ENCODE measurements at places on chromosomes 4 and X.

DNA sequence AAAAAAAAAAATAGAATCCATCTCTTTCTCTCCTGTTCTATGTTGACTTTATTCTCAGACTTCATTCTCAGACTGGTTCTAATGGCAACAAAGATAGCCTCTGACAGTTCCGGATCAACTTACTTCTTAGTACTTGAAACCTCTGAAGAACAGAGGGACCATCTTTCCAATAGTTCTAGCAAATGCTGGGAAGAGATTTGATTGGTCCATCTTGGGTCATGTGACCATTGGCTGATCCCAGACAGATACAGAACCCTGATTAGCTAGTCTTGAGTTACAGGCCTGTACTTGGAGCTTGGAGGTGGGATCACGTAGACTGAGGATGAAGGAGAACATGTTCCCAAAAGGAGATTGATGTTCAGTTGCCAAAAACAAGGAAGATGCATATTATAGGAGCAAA is 66.9 kb upstream of the STIM2 start:
- DNase-seq, result no peak

DNA sequence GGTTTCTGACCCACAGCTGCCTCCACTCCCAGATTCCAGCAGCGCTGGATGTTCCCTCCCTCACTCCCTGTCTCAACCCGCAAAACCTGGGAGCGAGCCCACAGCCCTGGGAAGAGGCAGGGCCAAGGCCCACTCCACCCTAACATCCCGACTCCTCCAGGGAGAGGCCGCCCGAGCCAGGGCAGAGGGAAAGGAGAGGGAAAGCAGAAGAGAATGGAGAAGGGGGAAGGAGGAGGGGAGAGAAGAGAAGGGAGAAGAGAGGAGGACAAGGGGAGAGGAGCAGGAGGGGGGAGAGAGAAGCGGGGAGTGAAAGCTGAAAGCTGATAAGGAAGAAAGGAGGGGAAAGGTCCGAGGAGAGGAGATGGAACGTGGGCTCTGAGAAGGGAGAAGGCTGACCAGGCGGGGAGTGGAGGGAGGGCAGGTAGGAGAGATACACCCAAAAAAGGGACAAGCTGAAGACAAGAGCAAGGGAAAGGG is 120.2 kb upstream of the PJA1 start:
- DNase-seq, result no peak

DNA sequence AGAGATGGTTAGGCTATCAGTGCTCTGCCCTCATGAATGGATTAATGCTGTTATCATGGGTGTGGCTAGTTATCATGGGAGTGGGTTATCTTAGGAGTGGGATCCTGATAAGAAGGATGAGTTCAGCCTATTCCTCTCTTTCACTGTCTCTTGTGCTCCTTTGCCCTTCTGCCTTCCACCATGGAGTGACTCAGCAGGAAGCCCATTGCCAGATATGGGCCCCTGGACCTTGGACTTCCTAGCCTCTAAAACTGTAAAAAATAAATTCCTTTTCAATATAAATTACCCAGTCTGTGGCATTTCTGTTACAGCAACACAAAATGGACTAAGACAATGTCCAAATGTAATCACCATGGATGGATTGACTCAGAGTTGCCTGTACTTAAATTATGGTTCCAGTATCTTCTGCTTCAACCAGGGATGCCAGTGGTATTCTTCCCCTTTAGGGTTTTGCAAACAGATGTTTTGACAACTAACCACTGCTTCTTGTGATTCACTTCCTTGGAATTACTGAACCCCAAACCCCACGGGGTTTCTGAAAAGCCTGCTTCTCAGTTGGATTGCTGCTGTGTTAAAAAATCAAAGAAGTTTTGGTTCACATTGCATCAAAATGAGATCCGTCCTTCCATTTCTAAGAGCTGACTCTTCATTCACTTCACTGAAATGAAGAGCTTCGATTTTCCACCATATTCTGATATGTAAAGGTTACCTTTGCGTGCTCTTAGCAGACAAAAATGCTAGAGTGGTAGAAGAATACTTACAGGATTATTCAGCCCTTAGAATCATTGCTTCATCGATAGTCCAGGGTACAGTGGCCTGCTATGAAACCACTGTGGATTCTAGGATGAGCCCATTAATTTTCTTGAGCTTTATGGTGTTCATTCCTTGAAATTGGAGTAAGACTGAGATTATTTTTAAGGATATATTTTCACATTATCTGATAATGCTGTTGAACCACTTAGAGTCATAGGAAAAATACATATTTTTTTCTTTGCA is 107.7 kb downstream of the FRMPD4 start:
- peak; percentile 66 for DNase-seq

- DNase-seq, result no peak
Measured at GRCh38 chr4:159104694-159105414, 2.0 kb downstream of the RAPGEF2 start.

- no peak for DNase-seq
Measured at GRCh38 chr4:35151816-35152572, 1092.3 kb downstream of the ARAP2 start.

DNA sequence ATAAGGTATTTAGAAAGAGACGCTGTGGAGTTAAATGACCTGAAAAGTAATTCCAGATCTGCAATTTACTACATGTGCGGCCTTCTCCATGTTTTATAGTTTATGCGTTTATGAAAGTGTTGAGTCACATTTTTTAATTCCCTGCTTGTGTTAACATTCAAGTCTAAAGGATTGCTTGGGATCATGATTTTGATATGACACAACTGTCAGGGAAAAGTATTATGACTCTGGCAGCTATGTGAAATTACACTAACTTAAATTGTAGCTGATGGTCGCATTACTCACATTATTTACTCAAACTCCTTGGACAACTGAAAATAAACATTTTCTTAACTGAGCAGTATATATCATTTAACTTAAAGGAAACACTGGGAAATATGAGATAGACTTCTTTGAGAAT is 14.3 kb upstream of the GABRB1 start:
- no peak for DNase-seq

- DNase-seq, result no peak
Measured at GRCh38 chrX:16284842-16285241, 117.6 kb downstream of the MAGEB17 start.

DNA sequence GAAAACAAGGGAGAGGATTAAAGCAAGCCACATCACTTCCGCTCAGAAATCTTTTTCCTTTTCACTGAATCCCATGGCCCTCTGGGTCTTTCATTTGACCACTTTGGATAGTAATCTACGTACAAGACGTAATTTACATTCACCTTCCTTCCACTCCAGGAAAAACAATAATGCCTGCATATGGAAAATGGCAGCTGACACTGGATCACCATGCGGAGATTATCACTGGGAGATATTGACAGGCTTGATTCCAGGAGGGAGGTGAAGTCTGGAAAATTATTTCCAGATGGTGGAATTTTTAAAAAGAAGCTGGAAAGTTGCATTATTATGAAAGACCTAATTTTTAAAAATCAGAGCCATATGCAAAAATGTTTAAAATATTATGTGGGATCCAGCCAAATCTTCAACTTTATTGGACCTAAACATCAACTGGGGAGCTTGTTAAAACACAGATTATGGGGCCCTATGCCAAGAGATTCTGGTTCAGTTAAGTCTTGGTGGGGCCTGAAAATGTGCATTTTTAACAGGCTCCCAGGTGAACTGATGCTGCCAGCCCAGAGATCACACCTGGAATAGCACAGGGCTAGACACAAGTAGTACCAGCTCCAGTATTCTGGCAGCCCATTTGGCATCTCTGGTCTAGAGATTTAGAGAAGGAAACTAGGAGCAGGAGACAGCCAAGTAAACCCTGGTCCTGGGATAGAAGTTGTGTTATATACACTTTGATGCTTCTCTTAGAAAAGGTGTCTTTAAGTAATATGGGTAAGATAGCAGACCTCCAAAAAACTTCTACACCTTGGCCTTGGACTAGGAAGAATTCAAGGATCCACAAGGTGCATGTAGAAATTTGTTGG is 290.3 kb upstream of the LDB2 start:
- DNase-seq, result no peak

- DNase-seq, result no peak
Measured at GRCh38 chr4:53169695-53170617, 195.9 kb downstream of the SCFD2 start.

- no peak for DNase-seq
Measured at GRCh38 chrX:16186380-16187007, 19.2 kb downstream of the MAGEB17 start.

DNA sequence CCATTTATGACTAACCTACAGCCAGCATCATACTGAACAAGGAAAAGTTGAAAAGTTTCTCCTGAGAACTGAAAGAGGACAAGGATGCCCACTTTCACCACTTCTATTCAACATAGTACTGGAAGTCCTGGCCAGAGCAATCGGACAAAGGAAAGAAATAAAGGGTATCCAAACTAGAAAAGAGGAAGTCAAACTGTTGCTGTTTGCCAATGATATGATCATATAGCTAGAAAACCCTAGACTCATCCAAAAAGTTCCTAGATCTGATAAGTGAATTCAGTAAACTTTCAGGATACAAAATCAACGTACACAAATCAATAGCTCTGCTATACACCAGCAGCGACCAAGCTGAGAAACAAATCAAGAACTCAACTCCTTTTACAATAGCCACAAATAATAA is 64.5 kb downstream of the CENPC start:
- DNase-seq, result no peak

GRCh38 chr4:52873191-52873590 is 11.1 kb downstream of the RASL11B start:
- no peak for DNase-seq

GRCh38 chr4:58587856-58588255 is 1477.7 kb upstream of the IGFBP7 start:
- no peak for DNase-seq

DNA sequence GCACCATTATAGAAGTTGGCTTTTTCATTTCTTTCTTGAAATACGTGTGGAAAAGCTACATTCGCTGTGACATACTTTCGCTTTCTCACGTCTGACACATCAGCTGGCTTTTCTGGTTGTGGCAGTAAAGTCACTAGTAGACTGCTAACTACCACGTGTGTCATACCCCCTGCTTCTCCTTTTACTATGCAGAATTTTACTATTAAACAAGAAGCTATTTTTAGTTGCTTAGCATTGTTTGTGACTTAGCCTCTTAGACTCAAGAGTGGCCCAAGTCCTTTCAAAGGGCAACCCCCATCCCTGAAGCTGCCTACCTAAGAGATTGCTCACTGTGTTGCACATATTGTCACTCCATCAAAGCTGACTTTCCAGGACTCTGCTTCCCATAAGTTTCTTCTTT is 2.1 kb upstream of the IL2 start:
- no peak for DNase-seq

DNA sequence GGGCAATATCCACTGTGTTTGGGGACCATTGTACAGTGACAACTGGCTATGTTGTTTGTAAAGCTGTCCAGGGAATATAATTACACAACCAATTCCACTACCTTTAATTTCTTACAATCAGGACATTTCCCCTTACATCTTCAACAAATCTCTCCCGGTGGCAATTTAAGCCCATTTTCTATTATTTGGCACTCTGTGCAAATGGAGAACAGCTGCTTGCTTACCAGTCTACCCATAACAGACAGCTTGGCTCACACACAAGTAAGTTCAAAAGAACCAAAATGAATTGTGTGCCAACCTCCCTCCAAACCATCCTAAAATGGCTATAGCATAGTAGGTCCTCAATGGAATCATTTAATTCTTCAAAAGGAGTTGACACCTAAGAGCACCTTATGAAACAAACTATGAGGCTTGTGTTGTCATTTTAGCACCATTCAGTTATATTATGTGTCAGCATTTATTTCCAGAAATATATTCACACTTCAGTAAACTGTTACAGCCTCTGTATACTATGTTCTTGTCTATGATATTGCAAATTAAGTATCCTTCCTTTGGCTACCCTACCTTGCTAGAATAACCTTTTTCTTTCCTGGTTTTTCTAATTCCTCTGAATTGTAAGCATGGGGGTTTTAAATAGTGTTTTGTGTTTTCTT is 18.4 kb downstream of the GABRA4 start:
- no peak for DNase-seq

DNA sequence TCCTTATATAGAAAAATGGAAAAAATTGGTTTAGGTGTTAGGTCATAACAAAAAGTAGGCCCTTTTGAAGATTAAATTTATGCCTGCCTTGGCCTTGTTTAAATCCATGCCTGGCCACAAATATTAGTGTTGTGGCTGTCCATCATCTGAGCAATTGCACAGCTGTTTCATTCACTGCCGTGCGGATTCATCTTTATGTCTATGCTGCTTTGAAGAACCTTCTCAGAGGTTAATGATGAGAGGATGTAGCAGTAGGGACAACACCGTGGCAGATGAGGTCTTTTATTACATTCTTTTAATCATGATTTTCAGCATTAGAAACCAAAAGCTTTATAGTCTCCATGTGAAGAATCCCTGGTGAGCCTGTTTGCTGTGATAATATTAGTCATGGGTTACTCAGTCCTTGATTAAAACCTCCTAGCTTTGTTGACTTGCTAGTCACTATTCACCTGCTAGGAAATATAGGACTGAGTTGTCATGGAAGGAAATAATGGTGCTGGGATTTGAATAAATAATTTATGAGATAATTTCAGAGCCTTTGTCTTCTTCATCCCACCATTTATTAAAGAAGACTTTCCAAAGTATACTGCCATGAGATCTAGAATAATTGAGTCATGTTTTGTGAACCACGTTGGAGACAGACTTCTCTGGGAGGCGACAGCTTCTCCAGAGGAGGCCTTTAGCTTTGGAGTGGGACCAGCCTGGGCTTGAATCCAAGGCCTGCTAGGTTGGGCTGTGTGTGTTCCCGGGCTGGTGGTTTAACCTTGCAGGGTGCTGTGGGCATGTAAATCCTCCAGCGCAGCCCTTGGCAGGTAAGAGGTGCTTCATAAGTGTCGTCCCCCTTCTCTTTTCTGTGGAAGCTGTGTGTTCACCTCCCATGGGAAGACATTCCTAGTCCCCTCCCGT is 53.5 kb downstream of the PTTG2 start:
- DNase-seq, result no peak

DNA sequence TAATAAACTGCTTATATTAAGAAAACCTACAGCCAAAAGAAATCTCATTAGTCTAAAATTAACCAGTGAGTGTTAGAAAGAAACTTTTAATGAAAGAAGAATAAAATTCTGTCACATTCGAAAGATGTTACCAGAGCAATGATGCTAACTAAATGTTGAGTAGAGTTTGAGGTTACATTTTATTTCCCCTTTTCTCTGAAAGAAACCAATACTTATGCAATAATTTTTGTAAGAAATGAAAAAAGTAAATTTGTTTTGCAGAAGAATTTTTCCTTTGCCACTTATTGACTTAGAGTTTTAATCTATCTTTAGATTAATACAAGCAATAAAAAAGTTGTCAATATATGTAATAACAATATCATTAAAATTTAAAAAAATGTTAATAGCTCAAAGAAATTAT is 574.0 kb upstream of the GALNTL6 start:
- no peak for DNase-seq

GRCh38 chr4:113232194-113232593 is 182.7 kb downstream of the ANK2 start:
- DNase-seq, result no peak

DNA sequence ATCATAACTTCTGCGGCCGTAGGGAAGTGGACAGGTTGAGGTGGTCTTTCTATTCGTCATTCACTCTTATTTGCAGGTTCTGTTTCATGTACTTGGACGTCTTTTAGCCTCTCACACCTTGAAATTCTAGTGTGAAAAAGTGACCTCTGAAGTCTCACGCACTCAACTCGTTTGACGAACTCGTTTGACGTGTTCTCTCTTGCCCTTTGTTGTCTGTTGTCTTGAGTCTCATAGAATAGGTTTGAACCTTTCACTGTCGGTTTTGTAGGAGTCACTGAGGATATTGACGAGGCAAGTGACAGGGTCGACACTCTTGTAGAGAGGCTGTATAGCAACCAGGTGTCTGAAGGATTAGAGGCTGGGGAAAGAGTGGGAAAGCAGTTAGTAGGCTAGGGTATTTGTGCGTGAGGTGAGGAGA is 1.1 kb upstream of the PGRMC2 start:
- DNase-seq, result no peak

- no peak for DNase-seq
Measured at GRCh38 chr4:176186067-176186466, 9.3 kb downstream of the SPATA4 start.
